Stimulated activated CD4-positive, alpha-beta T cell treated with anti-CD3 and anti-CD28 coated beads, Interleukin-1b, Interleukin-23, amount 100 ng/mL, for 4 hours (primary cell): ENCODE measurements at places on chromosomes 11 and 22.

- DNase-seq: no peak
Observed at GRCh38 chr11:14645015-14645912, 1.7 kb downstream of the PDE3B start.

- DNase-seq: no peak
Observed at GRCh38 chr11:105071089-105071732, 26.1 kb upstream of the CARD16 start.

DNA sequence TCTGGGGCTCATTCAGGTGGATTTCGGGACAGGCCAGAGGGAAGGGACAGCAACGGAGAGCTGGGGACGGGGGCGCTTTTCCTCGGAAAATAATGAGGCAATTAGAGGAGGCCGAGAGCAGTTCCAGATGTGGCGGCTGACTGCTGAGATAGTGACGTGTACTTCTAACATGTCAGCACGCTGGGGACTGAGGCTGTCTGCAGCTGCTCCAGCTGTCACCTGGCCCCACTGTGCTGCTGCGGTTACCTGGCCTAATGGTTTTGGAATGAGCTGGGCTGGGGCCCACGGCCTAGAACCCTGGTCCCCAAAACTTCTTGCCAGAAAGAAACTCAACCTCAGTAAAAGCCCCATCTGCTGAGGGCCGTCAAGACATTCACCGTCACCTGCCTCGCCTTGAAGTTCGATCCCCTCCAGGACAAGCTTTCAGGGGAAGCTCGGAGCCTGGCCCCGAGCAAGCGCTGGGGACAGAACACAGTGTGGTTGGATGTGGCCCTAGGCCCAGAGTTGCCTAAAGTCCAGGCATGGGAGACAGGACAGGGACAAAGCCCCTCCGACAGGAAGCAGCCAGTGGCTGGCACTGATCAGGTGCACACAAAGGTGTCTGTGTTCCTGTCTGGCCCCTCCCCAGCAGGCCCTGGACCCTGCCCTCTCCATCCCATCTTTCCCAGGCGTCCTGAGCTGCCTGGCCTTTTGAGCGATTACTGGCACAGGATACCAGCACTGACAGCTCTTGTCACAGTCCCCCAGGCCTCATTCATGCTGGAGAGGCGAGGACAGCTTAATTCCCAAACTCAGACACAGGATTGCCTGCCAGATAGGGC is 22.1 kb downstream of the RPUSD4 start:
- DNase-seq: no peak

DNA sequence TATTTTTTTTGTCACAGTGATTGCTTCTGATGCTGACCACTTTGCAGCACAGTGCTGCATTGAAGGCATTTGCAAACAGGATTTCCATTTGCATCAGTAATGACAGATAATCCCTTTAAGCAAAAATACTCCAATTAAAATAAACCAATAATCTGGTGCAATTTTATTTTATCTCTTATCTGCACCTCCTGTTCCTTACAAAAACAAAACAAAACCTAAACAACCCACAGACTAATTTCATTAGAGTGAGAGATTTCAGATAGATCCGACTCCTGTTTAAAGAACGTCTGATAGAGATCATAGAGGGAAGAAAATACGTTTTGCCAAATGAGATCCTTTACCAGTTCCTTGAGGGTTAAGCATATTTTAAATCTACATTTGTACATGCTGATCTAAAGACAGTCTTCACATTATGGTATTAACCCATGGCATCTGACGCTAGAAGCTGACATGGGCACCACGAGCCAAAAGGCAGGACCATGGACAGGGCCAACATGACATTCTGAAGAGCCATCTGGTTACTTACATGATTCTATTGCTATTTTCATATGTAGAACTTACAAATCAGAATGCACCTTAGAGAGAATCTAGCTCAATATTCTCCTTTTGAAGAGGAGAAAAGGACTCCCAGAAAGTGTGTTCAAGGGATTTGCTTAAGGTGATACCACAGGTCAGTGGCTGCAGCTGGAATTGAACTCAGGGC is 286.2 kb upstream of the NARS2 start:
- DNase-seq: no peak

DNA sequence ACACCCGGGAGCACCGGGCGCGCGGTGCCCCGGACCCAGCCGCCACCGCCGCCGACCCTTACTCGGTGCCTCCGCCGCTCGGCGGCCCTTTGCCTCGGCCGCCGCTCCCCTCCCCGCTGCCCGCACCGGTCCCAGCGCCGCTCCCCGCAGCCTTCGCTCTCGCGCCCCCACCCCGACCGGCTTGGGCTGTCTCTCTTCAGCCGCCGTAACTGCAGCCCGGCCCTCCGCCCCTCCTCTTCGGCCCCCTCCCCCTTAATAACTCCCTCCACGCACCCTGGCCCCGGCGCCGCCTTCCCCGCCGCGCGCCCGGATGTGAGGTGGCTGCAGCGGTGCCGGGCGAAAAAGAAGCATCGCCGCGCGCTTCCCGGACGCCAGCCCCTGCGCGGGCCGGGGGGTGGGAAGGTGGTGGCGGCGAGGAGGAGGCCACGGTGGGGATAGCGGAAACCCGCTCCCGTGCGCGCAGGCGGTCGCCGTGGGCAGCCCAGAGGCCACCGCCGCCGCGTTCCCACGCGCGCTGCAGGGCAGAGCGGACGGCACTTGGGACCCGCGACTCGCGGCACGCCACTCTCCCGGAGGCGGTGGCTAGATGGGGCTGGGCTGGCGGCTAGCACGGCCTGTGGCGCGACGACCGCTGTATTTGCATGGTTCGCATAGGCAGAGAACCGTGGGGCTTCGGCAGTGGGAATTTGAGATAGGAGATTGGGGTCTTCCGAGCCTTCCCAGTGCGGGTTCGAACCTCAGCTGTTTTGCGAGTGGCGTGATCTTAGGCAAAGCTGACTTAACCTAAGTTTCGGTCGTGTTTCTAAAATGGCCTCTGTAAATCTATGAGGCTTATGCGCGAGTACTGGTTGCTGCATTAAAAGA is at the start of gene EIF4ENIF1:
EIF4ENIF1 (minus strand) TSS at position 211 of the 864 bp plus-strand sequence. CDS start 1,124 bp downstream, outside the sequence.
- DNase-seq: peak; percentile 83

DNA sequence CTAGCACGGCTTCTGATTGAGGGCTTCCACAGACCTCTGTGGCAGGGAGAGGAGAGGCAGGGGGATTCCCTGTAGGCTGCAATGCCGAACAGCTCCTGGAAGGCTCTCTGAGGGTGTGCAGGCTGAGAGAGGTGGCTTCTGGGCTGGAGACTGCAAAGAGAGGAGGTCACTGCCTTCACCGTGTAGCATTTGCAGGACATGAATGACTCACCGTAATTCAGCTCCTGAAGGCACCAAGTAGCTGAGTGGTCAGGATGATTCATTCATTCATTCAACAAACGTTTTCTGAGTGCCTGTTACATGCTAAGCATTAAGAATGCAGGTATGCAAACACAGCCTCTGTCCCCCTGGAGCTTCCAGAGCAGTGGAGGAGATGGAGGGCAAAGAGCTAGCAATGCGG is 18.0 kb upstream of the EIF3D start:
- no peak for DNase-seq

DNA sequence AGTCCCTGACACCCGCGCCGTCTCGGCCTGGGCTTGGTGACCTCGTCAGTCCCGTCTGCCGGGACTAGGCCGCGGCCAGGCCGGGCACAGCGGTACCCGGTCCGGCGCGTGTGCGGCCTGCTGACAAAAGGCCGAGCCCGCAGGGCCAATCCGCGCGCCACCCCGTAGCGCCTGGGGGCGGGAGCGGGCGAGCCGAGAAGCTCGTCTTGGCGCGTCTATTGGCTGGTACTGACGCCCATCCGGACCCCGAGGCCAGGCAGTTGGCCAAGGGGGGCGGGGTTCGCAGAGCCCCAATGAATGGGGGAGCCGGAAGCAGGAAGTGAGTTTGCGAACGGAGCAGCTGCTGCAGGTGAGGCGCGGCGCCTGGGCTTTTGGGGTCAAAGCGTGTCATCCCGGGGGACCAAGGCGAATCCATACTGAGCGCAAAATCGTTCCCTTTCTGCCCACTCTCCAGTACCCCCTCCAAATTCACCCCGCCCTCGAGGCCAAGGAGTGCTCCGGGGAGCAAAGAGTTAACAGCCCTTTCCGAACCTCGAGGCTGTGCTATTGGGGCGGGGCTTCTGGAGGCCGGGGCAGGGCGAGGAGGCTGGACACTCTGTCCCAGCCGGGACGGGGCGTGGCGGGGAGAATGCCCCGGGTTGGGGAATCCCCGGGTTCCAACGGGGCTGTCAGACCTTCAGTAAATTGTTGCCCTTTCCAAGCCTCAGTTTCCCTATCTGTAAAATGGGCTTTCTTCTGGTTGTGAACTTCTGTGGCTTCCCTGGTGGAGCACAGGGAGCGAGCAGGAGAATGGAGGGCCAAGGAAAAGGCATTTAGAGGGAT is at the start of gene DPP3:
DPP3 (plus strand) TSS at position 318 of the 822 bp plus-strand sequence. CDS start 1,767 bp downstream, outside the sequence.
- DNase-seq: peak; percentile 85

GRCh38 chr22:48824712-48825651 is 1002.7 kb downstream of the BRD1 start:
- DNase-seq: no peak

DNA sequence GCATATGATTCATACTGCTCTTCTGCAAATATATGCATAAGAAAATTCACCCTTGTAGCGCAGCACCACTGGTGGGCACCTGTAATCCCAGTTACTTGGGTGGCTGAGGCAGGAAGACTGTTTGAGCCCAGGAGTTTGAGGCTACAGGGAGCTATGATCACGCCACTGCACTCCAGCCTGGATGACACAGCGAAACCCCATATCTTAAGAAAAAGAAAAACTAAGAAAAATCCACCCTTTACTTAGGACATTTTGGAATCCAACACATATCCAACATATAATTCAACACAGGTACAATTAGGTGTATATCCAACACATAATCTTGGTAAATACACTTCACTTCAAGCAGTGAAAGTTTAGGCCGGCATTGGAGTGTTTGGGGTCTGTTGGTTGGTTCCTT is 255.5 kb upstream of the PITPNB start:
- DNase-seq: no peak

DNA sequence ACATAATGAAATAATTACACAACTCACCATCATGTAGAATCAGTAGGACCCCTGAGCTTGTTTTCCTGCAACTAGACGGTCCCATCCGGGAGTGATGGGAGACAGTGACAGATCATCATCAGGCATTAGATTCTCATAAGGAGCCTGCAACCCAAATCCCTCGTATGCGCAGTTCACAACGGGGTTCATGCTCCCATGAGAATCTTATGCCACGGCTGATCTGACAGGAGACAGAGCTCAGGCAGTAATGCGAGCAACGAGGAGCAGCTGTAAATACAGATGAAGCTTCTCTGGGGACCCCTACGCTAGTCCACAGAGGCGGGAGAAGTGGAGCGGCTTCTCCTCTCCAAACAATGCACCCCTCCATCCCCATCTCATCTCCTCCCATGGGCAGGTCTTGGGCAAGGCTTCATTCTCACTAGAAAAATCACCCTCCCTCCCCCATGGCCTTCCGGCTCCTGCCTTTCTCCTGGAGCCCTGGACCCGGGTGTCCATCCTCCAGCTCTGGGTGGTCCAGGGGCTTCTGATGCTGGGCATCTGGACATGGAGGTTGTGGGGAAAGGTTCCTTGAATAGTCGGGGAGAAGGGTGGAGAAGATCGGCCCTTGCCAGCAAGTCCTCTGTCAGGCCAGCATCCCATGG is 16.2 kb upstream of the RAC2 start:
- DNase-seq: no peak
